Nasal cavity respiratory epithelium epithelial cell of viscerocranial mucosa (primary cell): ENCODE measurements at places on chromosomes 5 and 9. TPM values are rescaled to one million over a fixed set of nuclear protein-coding genes. Genes with fewer than 3 reads are reported as not detected.

Gene ARID3C
- 0.34 and 0.50 TPM in 2 replicates for total RNA-seq

Gene EXOC3
- 24.6 and 45.3 TPM in 2 replicates for total RNA-seq

Gene ADAM19
- total RNA-seq = 2.7 and 11.2 TPM in 2 replicates

Gene ARL10
- total RNA-seq = 3.4 and 9.6 TPM in 2 replicates

Gene PPP2R2B
- total RNA-seq = under 0.01 and 0.21 TPM in 2 replicates

Gene LCN10
- total RNA-seq = not detected in 2 replicates

Gene IL4
- total RNA-seq = not detected in 2 replicates

Gene OR1J2
- not detected in 2 replicates for total RNA-seq

Gene GSN
- 215 and 498 TPM in 2 replicates for total RNA-seq

Gene CYSRT1
- total RNA-seq = 1.6 and 3.8 TPM in 2 replicates

Gene SHROOM1
- total RNA-seq = 0.68 and 3.1 TPM in 2 replicates

Gene LHX3
- total RNA-seq = not detected in 2 replicates

Gene GEMIN5
- 21.5 and 31.2 TPM in 2 replicates for total RNA-seq

Gene RAB14
- 58.4 and 62.0 TPM in 2 replicates for total RNA-seq

Gene BARHL1
- total RNA-seq = not detected in 2 replicates

Gene ZNG1A
- 34.9 and 50.3 TPM in 2 replicates for total RNA-seq

Gene AGXT2
- total RNA-seq = not detected in 2 replicates

Gene CARD9
- 0.34 and 1.2 TPM in 2 replicates for total RNA-seq

Gene SPAG8
- 0.14 TPM in 1 of 2 replicates, not detected in the other for total RNA-seq

Gene C5orf58
- not detected in 2 replicates for total RNA-seq

Gene SPATA31A3
- not detected in 2 replicates for total RNA-seq

Gene PCDHGC5
- 0.34 and 1.1 TPM in 2 replicates for total RNA-seq

Gene PCDHGB6
- total RNA-seq = 0.68 and 4.0 TPM in 2 replicates

Gene PCDHGA7
- total RNA-seq = under 0.01 and 1.8 TPM in 2 replicates

Gene SOHLH1
- not detected in 2 replicates for total RNA-seq

Gene RBM18
- 14.7 and 18.2 TPM in 2 replicates for total RNA-seq

Gene ADAMTS12
- total RNA-seq = under 0.01 TPM in 1 of 2 replicates, not detected in the other

Gene TAF11L2
- not detected in 2 replicates for total RNA-seq

Gene GABBR2
- under 0.01 TPM in 2 replicates for total RNA-seq

Gene CDH12
- not detected in 2 replicates for total RNA-seq
